ENCODE measurements at places on chromosomes 4 and X. TPM values are rescaled to one million over a fixed set of nuclear protein-coding genes. Genes with fewer than 3 reads are reported as not detected.

- no peak for DNase-seq
These were observed 91.2 kb upstream of the SORBS2 start for GRCh38 chr4:185903205-185903604.

Gene MAGEA4
- not detected for total RNA-seq

- no peak for DNase-seq
These were observed 804.2 kb downstream of the CENPC start for GRCh38 chr4:66741081-66741480.

GRCh38 chr4:122819708-122820449 lies 6.8 kb upstream of the FGF2 start:
- DNase-seq, result no peak

DNA sequence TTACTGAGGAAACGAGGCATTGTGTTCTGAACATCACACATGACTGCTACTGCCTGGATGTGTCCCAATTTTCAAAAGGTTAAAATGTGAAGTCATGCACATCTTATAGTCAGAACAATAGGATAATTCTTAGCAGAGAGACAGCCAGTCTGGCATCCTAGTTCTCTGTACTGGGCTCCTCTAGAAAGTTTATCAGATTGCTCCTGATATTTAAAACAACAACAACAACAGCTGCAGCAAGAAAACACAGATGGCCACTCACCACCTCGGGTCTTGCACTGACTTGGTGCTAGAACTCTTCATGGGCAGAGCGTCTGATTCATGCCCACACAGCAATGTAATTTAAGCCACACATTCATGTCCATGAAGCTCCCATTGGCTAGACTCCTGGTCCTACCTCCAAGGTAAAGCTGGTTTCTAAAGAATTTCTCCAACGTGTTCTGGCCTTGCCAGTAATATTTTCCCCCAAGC lies 33.3 kb upstream of the SLC2A9 start:
- no peak for DNase-seq

Gene SSX2
- not detected for total RNA-seq

Gene DMP1
- total RNA-seq, result not detected

Gene PABPC1L2B
- not detected for total RNA-seq

Gene GAGE13
- total RNA-seq, result not detected

- DNase-seq, result no peak
These were observed at the start of gene ALPK1 for GRCh38 chr4:112296949-112297880. Gene ALPK1 (plus strand): TSS chr4:112297369.

DNA sequence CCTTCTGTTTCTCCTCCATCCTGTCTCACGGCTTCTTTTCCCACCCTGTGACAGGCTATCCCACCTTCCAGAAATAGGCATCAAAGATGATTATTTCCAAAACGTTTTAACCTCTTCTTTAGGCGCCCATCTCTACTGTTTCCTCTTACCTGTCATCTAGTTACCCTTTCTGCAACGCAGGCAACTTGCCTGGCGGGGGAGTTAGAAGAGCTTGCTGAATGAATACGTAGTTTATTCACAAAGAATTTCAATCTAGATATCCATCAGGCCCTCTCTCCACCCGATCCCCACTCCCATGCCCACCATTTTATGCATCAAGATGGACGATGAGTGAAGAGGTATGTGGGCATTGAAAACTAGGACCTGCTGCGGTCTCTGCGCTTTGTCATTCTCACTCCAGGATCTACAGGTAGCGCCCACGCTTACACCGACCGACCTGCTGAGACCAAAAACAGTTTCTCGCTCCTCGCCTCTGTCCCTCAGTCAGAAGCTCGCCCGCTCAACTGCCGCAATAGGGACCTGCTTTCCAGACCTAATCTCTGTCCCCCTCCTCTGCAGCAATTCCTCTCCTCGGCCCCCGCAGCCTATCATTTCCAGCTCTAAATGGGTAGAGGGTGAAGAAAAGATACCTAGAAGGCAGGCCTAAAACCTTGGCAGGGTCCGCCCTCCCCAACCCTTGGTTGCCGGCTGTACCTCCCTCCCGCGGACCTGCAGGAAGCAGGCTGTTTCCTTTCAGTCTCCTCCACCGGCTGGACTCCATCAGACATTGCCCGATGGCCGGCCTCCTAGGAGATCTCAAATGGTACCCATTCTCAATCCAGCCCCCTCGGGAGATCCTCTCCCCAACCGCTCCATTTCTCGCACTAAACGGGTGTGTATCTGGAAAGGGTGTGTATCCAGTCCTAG lies 624 bp downstream of the BEX5 start:
- DNase-seq, result peak; percentile 8

GRCh38 chr4:72987741-72988729 lies 81.5 kb downstream of the COX18 start:
- no peak for DNase-seq

DNA sequence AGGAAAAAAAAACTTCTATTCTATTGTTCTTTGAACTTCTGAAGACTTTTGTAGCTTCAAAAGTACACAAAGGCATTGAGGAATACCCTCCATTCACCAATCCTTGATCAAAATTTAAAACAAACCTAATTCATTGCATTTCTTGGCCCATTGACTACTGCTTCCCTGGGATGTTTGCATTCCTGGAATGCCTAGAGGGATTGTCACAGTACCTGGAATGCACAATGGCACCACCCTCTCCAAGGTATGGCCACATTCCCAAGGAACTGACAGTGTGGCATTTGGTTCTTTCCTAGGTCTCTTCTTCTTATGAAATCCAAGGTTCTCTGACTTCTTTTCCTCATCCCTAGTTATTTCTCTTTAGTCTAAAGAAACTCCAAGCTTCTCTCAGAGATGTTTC lies 600.7 kb downstream of the CCSER1 start:
- no peak for DNase-seq

Gene GAGE12E
- total RNA-seq, result not detected

- DNase-seq, result no peak
These were observed 162.9 kb upstream of the PGRMC2 start for GRCh38 chr4:128450326-128451120.

Gene AKAP14
- not detected for total RNA-seq
